Stimulated activated CD8-positive, alpha-beta memory T cell treated with anti-CD3 and anti-CD28 coated beads, Interleukin-4, amount 100 ng/mL, for 24 hours (primary cell): ENCODE measurements at places on chromosomes 7 and 10.

GRCh38 chr7:37714606-37715005 lies 31.0 kb downstream of the GPR141 start:
- no peak for DNase-seq

GRCh38 chr7:85587785-85588184 lies 400.9 kb upstream of the SEMA3D start:
- no peak for DNase-seq

- no peak for DNase-seq
Measured at GRCh38 chr7:89761173-89761572, 393.1 kb upstream of the STEAP1 start.

DNA sequence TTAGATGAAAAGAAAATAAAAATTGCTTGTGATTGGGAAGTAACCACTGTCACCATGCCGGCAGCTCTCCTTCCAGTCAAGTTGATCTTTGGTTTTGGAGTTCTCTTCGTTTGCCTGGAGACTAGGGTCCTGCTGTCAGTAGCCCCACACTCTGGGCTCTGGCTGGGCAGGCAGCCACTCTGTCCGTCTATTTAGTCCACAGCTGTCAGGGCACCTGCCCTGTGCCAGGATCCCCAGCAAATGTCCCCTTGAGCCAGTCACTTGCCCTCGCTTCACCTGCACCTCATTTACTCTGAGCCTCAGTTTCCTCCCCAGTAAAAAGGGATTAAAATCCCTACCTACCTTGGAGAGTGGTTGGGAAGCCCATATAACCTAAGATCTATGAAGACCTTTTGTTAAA lies 55.5 kb downstream of the PAX2 start:
- DNase-seq = no peak

GRCh38 chr7:34177476-34177875 lies 272.1 kb downstream of the BMPER start:
- no peak for DNase-seq
